ENCODE measurements at places on chromosomes 13 and 19.

- no peak for DNase-seq
These were observed 843 bp downstream of the NR2F6 start for GRCh38 chr19:17244618-17245534.

DNA sequence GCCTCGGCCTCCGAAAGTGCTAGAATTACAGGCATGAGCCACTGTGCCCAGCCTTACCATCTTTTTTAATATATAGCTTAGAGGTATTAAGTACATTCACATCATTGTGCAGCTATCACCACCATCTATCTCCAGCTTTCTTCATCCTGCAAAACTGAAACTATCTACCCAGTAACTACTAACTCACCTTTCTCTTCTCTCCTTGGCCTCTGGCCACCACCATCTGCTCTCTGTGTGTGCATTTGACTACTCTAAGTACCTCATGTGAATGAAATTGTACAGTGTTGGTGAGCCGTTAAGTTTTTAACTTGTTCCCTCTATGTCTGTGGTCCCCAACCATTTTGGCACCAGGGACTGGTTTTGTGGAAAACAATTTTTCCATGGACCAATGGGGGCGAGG is 56.1 kb downstream of the CDK8 start:
- no peak for DNase-seq

DNA sequence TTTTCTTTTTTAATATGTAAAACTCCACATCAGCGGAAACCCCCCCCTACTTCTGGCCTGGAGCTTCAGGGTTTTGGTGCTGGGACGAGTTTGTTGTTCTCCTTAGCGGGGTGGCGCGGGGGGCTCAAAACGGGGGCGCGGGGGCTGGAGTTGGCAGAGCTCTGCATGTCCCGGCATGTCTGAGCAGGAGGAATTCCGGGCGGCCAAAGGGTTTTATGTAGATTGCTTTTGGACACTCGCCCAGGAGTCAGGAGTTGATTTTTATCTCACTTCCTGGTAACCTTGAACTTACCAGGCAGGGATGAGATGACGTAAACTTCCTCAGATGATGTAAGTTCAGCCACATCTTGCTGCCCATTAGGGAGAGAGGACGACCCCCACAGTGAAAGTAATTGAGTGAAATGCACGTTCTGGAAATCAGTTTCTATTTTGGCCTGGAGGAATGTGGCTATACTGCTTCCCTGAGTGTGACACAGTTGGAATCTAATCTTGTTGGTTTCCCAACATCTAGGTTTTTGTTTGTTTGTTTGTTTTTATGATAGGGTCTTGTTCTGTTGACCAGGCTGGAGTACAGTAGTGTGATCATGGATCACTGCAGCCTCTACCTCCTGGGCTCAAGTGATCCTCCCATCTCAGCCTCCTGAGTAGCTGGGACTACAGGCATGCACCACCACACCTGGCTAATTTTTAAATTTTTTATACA is 21.0 kb upstream of the GDF15 start:
- peak; percentile 99 for DNase-seq

- DNase-seq, result no peak
These were observed 1.4 kb downstream of the LENG9 start for GRCh38 chr19:54462047-54462654.

- no peak for DNase-seq
These were observed 531.4 kb upstream of the NBEA start for GRCh38 chr13:34410678-34411077.

DNA sequence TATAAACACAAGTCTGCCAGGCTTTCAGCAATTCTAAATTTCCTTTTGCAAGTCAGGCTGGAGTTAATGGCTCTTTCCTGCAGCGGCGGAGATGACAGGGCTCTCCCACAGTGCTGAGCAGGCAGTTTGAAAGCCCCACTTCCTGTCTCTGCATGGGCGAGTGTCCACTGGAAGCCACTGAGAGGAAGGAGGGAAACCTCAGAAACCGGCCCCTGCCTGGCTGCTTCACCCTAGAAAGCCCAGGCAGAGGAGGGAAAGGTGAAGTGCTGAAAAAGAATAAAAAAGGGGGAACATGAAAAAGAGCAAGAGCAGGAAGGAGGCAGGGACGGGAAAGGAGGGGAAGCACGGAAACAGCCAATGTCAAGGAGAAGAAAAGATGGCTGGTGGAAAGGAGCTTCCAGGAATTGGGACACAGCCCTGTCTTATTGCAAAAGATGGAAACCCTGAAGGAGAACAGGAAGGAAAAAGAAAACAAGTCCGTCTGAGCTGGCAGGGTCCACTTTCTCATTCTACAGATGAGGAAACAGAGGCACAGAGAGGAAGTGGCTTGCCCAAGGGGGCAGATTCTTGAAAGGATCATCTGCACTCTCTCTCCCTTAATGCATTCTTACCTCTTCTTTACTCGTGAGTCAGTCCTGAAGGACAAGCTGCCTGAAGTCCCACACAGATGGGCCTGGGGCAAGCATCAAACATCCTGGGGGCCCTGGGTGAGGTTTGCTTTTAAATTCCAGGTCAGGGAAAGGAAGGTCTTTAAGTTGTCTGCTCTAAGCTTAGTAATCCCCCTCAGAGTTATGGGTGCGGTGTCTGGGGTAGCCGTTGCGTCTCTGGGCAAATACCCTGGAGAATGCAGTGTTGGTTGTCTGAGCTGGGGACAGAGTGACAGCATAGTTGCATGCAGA is 38.8 kb upstream of the ALOX5AP start:
- no peak for DNase-seq

DNA sequence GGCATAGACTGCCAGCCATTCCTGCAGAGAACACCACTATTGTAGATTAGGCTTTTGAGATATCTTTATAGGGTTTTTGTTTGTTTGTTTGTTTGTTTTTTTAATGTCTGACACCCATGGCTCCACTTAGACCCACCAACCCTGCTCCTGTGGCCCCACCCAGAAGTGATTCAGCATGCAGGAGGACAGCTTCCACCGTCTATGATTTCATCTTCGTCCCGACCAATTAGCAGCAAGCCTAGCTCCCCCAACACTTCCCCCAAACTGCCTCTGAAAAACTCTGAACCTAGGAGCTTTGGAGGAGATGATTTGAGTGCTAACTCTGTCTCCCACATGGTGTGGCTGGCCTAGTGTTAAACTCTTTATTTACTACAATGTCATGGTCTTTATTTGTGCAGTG is 108.3 kb upstream of the RXFP2 start:
- no peak for DNase-seq

GRCh38 chr19:1863638-1864479 is 480 bp upstream of the KLF16 start:
- DNase-seq, result peak; percentile 42

DNA sequence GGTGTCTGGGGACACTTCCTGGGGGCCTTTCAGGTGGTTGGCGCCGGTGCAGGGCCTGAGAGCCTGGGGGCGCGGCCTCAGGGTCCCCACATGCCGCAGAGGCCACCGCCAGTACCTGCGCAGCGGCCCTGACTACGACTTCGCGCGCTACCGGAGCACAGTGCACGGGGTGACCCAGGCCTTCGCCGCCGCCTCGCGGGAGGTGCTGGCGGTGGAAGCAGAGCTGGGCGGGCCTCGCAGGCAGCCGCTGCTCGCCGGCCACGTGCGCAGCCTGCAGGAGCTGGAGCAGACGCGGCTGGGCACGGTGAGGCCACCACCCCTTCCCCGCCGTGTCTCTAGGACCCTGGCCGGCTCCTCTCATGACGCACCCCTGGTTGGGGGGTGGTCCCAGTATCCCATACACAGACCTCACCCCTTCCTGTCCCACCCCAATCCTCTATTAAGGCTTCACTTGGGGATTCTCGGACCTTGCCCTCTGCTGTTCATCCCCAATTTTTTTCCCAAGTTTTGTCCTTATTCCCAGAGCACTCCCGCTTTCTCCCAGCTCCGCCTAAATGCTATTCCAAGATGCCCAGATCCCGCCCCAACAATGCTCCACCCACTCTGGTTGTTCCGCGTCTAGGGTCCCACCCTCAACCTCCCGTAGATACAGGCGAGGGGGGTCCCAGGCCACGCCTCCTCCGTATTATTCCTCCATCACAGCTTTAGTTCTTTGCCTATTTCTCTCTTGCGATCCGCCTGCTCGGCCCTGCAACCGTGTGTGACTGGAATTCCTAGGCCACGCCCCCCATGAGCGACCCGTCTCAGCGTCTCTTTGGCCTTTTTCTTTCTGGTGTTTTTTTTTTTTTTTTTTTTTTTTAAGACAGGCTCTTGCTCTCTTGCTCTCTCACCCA is 1.0 kb downstream of the REX1BD start:
- DNase-seq, result no peak

DNA sequence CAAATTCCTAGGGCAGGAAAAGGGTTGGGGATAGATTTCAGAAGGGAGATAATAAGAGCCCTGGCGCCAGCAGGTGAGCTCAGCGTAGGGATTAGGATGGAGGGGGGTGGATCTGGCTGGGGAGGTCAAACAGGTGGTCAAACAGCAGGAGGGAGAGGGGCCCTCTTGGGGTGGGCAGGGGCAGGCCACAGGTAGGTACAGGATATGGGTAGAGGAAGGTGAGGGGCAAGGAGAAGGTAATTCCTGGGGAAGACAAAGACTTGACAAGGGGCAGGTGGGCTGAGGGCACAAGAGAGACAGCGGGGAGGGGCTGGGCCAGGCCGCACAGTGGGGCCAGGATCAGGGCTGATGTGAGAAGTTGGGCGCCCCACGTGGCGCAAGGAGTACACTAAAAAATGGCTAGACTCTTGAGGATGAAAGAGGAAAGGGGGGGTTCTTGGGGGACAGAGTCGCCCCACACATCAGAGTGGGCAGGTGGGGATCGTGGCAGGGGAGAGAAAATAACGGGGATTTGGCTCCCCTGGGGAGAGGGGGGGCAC is 713 bp downstream of the KRI1 start:
- no peak for DNase-seq

Measured in AG04449 (cell line).